ENCODE measurements at places on chromosomes 3 and 15.

- no peak for DNase-seq
These were observed 30.8 kb downstream of the ARHGEF26 start for GRCh38 chr3:154151969-154152368.

GRCh38 chr15:59111251-59111650, 6.3 kb downstream of the CCNB2 start:
- no peak for DNase-seq

- DNase-seq, result no peak
These were observed 532.2 kb downstream of the NTRK3 start for GRCh38 chr15:87724330-87724729.

- peak; percentile 75 for DNase-seq
These were observed 99.5 kb upstream of the FAM98B start for GRCh38 chr15:38354315-38354929.

DNA sequence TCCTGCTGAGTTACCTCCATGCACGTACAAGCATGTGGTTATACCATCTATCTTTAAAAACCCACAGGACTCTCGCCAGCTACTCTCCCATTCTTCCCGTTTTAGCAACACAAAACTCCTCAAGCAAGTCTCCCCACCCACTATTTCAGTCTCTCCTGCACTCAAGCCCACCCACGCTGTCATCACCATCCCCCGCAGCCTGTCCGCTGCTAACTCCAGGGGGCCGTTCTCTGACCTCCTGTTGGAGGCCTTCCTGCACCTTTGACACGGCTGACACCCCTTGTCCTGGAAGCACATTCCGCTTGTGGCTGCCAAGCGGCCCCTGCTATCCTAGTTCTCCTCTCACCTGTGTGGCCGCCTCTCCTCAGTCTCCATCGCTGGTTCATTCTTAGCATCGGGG, 7.5 kb upstream of the PCSK6 start:
- no peak for DNase-seq

- no peak for DNase-seq
These were observed 730 bp downstream of the MYD88 start for GRCh38 chr3:38139191-38139590.

GRCh38 chr15:48091522-48091921, 29.3 kb upstream of the SLC24A5 start:
- no peak for DNase-seq

GRCh38 chr15:101413239-101413638, 76.3 kb downstream of the PCSK6 start:
- no peak for DNase-seq

DNA sequence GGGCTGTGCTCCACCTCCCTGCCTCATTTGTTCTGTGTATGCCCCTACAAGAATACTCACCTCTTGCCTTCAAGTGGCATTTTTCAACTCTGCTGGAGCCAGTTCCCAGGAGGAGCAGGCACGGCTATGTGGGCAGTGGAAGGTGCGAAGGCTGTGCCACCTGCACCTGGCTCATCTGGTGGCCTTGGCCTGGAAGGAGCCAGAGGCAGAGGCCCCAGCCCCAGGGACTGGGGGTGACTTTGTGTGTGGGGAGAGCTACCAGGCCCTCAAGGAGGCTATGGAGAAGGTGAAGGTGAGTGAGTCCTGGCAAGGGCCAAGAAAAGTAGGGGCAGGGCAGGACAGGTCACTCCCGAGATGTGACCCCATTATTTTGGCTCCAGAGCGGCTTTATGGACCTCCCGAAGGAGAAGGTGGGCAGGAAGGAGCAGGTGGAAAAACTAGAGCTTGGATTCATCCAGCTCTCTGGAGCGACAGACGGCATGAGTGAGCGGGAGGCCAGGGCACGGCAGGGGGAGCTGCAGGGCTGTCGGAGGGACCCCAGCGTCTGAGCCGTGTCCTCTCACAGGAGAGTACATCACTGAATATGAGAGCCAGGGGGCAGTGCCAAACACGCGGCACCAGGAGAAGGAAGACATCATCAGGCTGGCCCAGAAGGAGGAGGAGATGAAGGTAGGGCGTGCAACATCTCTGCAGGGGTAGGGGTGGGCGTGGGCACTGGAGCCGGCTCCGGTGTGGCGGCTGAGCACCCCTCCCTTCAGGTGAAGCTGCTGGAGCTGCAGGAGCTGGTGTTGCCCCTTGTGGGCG, 57.3 kb upstream of the UBE2Q2 start:
- DNase-seq, result peak; percentile 42

DNA sequence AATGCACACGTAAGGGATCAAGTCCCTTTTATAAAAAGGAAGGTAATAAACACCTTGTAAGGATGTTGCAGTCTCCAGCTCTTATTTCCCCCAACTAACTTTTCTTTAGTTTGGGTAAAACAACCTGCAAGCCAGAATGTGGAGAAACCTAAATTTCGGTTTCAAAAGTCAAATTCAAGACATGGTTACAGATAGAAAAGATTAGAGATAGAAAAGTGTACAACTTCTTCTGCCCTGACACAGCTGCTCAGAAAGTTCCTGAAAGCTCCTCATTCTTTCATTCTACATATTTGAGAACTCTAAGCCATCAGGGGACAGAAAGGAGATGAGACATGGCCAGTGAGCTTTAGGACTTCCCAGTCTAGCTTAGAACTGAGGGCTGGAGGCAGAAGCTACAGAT, 574.9 kb downstream of the DIPK2A start:
- no peak for DNase-seq

- no peak for DNase-seq
These were observed 40.5 kb downstream of the SST start for GRCh38 chr3:187629711-187630110.

DNA sequence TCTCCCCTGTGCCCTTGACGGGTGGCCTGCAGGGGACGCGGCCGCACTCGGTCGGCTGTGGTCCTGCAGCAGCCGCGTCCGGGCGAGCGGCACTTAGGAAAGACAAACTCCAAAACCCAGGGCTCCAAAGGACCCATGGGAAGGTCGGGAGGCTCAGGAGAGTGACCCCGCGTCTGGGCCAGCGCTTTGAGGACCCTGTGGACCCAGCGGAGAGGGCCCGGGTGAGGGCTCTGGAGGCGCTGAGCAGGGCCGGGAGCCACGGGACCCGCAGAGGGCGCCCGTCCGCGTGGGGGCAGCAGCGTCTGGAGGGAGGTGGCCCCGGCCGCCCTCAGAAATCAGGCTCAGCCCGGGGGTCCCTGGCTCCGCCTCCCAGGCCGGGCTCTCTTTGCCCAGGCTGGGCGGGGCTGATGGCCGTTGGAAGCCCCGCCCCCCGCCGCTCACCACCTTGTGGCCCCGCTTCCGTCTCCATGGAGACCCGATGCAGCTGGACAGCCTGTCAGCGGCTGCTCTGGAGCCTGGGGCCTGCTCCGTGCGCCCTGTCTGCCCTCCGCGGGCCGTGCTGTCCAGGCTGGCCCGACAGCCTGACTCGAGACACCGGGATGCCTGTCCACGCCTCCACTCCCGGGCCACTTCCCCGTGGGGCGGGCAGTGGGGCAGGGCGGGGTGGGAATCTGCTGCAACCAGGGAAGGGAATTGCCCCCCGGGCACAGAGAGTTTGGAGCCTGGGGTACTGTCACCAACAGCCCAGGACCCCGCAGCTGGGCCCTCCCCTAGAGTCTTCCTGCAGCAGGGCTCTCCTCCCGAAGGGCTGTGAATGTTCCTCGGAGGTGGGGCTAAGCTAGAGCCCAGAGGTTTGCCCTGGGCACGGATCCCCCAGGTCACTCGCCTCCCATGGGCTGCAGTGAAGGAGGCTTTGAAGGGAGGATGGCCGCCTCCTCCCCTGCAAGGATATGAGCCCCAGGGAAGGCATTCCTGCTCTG, 34.8 kb upstream of the RPL32 start:
- DNase-seq, result no peak

GRCh38 chr3:141360888-141361598, 7.3 kb upstream of the ZBTB38 start:
- no peak for DNase-seq

GRCh38 chr15:99106417-99107220, 1.7 kb downstream of the SYNM start:
- no peak for DNase-seq

GRCh38 chr3:190446573-190447279, 3.0 kb downstream of the TMEM207 start:
- no peak for DNase-seq

DNA sequence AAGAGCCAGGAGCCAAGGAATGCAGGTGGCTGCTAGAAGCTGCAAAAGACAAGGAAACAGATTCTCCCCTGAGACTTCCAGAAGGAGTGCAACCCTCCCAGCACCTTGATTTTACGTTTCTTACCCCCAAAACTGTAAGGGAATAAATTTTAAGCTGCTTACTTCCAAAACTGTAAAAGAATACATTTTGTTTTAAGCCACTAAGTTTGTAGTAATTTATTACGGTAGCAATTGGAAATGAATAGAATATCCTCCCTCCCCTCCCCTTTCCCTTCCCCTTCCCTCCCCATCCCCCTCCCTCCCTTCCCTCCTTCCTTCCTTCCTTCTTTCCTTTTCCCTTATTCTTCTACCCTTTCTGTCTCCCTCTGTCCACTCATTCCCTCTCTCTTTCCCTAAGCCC, 203.7 kb upstream of the CFAP20DC start:
- no peak for DNase-seq

GRCh38 chr3:106534206-106534605, 665.4 kb upstream of the CBLB start:
- DNase-seq, result peak; percentile 72

GRCh38 chr15:98727115-98728040, 79.0 kb downstream of the IGF1R start:
- DNase-seq, result no peak

GRCh38 chr3:71118436-71118835, 465.1 kb downstream of the FOXP1 start:
- DNase-seq, result no peak

DNA sequence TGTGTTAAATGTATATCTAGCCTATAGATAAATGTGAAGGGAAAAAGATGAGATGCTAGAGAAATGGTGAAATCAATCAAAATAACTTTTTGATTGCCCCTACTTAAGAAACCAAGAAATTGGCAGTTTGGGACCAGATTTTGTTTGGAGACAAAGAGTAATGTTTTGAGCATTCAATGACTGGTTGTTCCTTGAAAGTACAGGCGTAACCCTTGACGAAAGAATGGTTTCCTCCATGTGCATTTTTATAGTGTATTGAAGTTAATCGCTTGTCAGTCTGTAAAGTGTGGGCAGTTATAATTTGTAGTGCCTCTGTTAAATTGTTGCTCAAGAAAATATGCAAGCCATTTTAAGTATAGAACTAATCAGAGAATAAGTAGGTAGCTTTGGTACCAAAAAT, 1.2 kb downstream of the KIF23 start:
- DNase-seq, result no peak

Measured in activated CD8-positive, alpha-beta memory T cell treated with anti-CD3 and anti-CD28 coated beads for 24 hours (primary cell).